Right ventricle myocardium inferior (tissue), 1 donor: ENCODE measurements at places on chromosomes 6 and 20.

DNA sequence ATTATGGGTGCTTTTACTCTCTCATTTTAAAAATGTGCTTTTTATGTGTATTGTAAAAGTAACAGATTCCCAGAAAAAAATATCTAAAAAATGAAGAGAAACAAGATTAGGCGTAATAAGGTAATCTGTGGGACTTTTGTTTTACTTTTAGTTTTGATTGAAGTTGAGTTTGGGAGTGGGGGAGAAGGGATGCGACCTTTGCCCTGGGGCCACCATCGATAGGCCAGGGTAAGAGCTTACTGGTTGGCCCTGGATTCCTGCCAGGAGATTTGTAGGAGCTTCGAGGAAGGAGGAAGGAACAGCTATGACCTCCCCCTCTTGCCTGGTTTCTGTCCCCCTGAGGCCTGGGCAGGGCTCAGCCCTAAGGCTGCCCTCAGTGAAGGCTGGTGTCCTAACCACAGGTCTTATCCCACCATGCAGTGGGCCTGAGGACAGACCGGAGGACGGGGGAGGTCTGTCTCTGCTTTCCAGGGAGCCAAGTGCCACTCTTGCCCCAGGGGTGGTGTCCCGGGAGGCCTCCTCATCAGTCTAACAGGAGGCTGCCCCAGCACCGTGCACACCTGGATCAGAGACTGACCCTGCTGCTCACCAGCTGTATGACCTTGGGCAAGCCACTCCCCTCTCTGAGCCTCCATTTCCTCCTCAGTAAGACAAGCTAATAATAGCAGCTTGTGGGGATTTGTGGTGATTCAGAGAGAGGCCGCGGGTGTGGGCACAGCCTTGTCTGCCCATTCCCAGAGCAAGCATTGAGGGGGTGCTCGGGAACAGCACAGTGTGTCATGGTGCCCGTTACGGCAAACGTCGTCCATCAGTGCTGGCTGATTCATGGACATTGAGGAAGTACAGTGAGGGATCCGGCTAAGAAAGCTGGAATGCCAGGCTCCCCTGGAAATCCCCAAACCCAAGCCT, 21.2 kb downstream of the TGM2 start:
- DNase-seq, result no peak

- DNase-seq, result no peak
Observed at GRCh38 chr20:41076776-41077175, 48.2 kb downstream of the TOP1 start.

DNA sequence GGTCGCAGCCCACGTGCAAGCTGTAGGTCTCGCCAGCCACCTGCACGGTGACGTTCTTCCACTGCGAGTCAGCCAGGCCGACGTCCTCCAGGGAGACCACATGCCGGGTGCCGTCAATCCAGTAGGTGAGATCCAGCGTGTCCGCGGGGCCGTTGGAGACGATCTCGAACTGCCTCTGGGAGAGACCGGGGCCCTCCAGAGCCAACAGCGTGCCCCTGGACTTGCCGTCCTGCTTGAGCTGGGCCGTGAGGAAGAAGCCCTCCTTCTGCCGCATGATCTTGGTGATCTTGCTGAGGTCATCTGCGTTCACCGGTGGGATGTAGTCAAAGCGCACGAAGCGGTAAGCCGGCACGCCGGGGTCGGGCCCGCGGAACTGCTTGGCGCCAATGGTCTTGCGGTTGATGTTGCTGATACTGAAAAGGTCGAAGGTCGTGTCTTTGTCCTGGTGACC, 5.1 kb downstream of the THBS2 start:
- DNase-seq, result no peak

DNA sequence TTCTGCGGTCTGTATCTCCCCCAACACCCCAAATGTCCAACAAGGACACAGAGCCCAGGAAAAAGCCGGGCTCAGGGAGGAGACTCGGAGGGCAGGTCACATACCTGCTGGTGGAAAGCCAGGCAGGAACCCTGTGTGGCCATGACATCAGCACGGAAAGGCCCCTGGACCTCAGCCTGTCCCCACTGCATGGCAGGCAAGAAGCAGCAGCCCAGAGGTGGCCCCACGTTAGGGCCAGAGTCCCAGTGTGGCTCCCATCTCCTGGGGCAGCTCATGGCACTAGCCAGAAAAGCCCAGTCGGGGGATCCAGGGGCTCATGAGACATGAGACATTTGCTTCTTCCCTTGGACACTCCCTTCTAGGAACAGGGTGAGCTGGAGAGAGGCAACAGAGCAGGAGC, 258.7 kb downstream of the DLL1 start:
- DNase-seq, result no peak

DNA sequence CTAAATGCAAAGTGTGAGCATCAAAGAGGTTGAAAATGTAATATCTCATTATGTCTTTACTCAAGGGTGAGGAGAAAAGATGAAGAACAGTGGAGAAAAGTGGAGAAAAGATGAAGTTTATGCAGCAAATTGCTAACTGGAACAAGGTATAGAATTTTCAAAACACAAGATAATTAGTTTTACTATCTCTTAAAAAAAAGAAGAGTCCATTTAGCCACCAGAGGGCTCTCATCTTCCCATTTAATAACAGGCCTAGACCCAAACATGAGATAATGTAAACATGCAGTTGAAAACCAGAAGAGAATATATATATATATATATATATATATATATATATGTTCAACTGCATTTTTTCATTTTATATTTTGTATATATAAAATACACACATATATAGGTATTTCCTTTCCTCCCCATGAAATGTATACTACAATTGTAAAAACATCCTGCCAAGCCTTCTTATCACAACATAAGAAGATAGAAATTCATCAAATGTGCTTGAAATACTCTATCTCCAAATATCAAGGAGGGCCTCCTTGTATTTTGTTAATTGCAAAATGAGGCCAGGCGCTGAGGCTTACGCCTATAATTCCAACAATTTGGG, 78.4 kb downstream of the ADTRP start:
- DNase-seq, result no peak

- DNase-seq, result no peak
Observed at GRCh38 chr6:88629838-88630494, 333.5 kb downstream of the RNGTT start.

- no peak for DNase-seq
Observed at GRCh38 chr6:149975400-149975799, 11.7 kb downstream of the ULBP1 start.

DNA sequence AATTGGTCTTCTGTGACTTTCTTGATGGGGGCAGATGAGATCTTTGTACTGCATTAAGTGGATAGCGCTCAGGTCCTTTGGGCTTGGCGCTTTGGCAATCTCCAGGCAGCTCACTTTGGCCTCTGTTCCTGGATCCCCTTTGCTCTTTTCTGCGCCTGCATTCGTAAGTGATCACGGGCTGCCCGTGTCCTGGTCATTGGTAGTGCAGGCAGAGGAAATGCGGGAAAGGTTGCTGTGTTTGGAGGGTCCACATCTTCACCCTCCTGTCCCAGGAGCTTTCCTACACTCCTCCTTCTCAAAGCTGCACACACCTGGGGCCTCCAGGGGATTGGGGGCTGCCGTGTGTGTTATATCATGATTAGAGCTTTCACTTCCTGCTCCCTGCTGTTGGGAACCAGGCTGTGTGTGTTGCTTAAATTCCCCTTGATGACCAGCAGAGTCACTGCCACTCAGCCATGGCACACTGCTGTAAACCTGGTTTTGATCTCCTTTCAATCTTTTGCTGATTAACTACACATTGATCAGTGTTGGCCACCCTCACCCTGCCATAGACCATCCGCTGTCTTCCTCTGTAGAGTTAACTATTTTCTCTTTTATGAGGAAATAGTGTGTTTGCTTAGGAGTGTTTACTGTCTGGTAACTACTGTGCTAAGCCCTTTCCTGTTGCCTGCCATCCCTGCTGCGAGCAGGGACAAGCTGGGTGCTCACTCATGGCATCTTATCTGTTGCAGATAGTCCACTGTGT, 13.0 kb upstream of the SNHG17 start:
- no peak for DNase-seq

DNA sequence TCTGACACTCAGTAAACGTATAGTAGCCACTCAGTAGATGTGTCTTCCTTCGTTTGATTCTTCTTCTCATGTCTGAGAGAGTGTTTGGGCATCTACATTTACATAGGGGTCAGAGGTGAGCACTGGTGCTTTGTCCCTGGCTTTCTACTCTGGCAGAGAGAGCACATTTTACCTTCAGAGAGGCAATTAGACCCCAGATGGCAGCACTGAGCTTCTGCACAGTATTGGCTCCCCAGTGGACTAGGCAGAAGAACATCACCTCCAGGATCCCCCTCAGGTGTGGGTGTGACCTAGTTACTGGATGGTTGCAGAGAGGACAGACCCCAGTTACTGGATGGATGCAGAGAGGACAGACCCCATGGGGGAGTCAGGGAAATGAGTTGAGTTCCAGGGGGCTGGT, 327.2 kb downstream of the DHX35 start:
- no peak for DNase-seq

- DNase-seq, result no peak
Observed at GRCh38 chr6:48197941-48198340, 86.9 kb upstream of the PTCHD4 start.

DNA sequence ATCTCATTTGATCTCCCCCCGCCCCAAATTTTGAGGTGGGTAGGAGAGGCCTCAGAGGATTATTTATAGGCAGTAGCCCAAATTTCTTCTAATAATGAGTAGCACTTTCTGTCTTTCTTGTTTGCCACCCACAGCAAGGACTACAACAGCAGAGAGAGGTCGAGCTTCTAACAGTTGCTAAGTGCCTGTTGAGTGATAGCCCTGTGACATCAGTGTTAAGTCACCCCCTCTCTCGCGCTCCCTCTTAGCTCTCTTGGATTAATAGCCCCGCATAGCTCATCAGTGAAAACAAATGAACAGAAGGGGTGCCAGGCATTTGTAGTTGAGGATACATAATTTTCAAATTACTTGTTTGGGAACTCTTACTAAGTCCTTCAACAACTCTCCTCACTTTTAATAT, 3.5 kb downstream of the ANKRD60 start:
- no peak for DNase-seq

DNA sequence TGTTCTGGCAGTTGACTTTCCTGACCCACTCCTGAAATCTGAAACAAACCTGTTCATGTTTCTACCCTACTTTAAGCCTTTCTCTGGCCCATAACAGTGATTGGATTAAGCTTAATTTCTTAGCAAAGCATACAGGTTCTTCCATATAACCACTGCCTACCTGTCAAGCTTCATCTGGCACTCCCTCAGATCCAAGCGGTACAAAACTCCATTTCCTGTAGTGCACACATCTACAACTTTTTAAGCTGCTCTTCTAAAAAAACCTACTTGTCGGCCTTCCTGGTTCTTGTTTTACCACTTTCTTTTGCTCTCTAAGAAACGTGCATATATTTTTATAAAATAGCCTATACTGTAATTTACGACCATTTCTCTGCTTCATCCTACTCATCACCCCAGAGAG, 916 bp upstream of the PPP1R11 start:
- DNase-seq, result no peak

GRCh38 chr6:13548500-13549210, 25.7 kb upstream of the SIRT5 start:
- no peak for DNase-seq

DNA sequence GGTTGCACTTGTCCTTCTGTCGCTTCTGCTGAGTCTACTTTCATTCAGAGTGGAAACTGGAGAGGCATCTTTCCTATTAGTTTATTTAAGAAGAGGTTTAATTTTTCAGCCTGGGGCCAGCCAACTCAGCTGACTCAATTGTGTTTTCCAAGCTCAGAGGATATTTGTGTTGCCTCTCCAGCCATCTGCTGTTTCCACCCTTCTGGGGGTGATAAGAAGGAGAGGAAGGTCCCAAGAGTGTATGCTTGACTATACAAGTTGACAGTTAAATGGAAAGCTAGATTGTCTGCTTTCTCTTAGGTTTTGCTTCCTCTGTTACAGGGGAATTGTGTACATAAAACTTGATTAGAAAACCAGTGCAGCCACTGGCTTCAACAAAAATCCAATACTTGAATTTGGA, 3.0 kb downstream of the PSMF1 start:
- no peak for DNase-seq
